Hindlimb muscle (tissue), 1 donor: ENCODE measurements at places on chromosomes 7 and 10. TPM values are rescaled to one million over a fixed set of nuclear protein-coding genes. Genes with fewer than 3 reads are reported as not detected.

The USP6NL gene
- polyA plus RNA-seq, result 8.6 TPM

The C10orf62 gene
- polyA plus RNA-seq, result not detected

The MINDY3 gene
- 28.9 TPM for polyA plus RNA-seq

The PHF14 gene
- polyA plus RNA-seq, result 29.7 TPM

The GHRHR gene
- 0.58 TPM for polyA plus RNA-seq

The NFE2L3 gene
- 3.0 TPM for polyA plus RNA-seq

The ASNS gene
- 11.3 TPM for polyA plus RNA-seq

The BRAT1 gene
- 25.9 TPM for polyA plus RNA-seq

DNA sequence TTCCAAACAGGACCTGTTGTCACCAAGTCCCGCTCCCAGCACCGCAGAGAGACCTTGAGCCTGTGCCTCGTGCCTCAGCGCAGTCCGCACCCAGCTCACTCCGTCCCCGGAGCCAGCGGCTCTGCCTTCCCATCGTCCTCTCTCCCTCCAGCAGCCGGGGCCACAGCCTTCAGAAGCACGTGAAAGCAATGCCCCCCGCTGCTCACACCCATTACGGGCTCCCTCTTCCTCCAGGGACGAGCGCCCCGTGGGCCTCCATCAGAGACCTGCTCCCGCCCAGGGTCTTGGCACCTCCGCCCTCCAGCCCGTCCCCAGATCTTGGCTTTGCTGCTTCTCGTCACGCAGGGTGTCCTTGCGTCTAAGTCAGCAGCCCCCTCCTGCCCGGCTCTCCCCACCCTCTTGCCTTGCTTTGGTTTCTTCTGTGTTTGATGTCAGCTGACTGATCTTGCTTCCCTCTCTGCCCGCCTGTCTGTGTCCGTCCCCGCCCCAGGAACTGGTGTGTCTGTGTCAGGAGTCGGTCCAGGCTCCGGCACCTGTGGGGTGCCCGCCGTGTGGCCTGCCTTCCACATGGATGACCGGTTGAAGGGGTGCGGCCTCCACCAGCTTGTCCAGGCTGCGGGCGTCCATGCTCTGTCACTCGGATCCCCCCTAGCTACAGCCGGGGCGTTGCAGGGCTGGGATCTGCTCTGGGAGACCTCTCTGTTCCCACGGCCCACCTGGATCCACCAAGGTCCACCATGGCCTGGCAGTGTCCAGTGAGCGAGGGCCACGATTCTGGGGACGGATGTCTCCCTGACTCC lies 61.9 kb downstream of the FOXL3 start:
- DNase-seq, result no peak

DNA sequence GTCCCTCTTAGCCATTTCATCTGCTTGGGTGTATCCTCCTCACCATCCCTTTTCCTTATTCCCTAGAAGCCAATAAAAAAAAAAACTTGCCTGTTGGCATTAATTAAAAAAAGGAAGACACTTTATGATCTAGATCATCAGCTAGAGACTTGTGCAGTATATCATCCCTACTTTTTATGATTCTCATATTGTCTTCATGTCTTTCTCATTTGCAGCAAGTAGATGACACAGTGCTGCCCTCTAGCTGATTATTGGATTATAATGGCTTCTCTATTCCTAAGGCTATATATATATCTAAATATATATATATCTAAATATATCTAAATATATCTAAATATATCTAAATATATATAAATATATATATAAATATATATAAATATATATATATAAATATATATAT lies 272.4 kb upstream of the LRGUK start:
- peak; percentile 44 for DNase-seq

DNA sequence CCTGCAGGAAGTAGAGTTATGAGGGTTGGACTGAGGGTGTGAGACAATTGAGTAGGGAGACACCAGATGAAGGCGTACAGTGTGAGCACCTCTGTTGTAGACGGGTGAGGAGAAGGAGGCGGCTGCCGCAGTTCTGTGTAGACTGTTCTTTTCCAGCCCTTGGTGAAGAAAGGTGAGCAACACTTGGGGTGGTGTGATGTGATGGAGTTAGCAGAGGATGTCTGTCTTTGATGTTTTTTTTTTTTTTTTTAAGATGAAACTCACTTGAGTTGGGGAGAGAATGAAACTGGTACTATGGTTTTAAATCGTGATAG lies 42.8 kb upstream of the RNF216 start:
- DNase-seq, result no peak

DNA sequence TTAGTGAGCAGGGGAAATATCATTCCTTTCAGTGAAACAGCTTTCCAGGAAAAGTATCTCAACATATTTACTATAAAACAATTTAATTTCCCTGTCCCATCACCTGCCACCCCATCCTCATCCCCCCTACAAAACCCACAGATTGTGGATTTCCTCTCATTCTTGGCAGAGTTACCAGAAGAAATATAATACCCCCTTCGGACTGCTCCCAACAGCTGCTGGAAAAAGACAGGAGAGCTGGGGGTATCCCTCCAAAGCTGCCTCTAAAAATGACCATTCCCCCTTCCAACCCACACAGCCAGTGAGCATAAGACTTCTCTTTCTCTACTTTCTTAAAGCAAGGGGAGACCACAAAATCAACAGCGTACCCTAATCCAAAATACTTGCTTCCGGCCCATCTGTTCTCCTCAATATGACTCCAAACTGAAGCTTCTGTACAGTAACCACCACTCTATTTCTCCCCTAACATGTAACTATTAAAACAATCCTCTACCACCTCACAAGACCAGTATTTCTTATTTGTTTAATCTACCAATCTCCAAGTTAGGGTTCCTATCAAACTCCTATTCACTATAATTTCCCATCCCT lies 7.8 kb downstream of the FBXW4 start:
- DNase-seq, result peak; percentile 26

DNA sequence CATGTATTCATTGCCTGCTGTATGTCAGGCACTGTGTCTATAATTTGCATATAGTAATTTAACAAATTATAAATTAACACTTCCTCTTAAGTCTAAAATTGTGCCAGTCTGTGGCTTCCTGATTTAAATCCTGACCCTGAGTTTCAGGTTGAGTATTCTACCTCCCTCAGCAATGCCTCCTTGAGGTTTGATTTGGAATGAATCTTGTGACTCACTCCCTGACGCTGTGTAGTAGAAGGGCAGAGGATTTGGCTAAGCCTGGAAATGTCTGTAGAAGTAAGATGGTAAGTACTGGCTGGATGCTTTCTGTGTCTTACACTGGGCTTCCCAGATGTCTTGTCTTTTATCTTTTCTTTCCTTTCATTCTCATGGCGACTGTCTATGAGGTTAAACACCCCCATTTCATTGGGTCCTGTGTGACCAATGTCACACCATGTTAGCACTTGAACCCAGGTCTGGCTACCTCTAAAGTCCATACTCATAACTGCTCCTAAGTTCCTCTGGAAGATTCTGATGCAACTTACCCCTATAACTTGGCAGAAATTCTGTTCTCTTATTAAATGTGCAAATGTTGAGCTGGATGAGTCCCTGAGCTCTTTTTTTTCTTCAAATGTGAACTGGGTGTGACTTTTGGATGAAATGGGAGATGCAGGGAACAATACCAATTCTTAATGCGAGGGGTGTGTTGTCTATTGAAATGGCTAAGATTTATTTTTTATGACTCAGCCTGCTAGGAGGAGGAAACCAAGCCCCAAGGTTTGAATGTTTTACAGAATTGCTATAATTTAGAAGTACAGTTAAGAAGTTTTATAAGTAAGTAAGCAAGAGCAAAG lies 48.5 kb downstream of the PLCE1 start:
- DNase-seq, result peak; percentile 60

DNA sequence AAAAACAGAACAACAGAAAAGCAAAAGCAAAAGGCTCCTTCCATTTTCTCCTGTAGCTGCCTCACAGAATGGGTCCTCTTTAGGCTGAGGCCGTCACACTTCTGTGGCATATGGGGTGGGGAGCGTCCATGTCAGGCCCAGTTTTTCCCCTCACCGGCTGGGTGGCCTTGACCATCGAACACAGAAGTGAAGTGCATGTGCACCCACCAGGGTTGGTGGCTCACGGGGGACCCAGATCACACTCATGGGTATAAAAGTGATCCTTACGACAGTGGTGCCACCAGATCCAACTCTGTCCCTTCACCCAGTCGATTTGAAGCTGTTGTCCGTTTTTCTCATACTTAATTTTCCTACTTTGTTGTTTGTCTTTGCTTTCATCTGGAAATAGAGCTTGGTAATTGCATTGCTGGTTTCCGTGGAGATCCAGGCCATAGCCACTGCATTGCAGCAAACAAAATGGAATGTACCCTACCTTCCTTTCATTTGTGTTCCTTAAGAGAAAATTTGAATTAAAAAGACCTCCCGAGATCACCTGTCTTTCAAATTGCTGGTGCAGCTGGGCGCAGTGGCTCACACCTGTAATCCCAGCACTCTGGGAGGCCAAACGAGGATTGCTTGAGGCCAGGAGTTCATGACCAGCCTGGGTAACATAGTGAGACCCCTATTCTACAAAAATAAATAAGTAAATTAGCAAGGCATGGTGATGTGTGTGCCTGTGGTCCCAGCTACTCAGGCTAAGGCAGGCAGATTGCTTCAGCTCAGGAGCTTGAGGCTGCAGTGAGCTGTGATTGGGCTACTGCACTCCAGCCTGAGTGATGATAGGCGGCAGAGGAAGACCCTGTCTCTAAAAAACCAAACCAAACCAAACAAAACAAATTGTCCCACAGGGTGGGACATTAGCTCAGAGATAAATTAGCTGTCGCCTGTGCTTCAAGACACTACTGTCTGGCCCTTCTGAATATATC lies 10.7 kb upstream of the GJD4 start:
- DNase-seq, result no peak

- no peak for DNase-seq
Observed at GRCh38 chr10:109988212-109988596, 19.6 kb upstream of the ADD3 start.

GRCh38 chr10:5547931-5548660 lies 23.3 kb downstream of the CALML3 start:
- no peak for DNase-seq

DNA sequence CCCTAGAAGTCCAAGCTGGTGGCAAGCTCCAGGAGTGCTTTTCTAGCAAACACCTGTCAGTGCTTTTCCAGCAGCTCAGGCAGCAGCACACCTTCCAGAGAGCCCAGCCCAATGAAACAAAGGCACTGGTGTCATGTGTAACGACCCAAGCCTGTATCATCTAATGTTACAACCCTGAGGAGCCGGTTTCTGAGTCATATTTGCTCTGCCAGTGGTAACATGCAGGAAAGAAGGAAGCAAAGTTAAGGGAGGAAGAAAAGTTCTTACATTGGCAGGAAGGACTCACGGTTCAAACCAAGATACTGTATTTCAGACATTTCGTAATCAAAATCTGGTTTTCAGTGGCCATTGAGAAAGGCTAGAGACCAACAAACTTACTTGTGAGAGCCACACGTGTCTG lies at the start of gene ANKRD22:
Gene ANKRD22 (minus strand): TSS at position 139 of the 400 bp plus-strand sequence. CDS start 237 bp downstream, outside the sequence.
- DNase-seq, result no peak

DNA sequence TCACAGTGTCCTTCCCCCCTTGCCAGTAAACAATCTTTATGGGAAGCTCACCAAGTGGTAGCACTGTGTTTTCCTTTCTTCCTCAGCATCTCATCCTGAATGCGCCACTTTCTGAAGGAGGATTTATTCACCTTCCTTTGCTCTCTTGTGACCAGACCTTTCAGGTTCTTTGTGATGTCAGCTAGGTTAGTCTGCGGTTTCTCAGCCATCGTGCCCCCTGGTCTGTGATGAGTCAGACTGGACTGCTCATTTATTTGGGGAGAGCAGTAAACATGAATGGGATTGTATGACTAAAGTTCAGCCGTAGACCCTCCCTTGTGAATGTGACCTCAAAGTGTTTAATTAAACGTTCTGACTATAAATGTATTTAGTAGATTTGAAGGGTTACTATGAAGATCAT lies 235.1 kb upstream of the CELF2 start:
- DNase-seq, result no peak

- DNase-seq, result no peak
Observed at GRCh38 chr10:69890065-69890847, 88.5 kb downstream of the COL13A1 start.

GRCh38 chr10:113999531-113999930 lies 44.1 kb upstream of the ADRB1 start:
- DNase-seq, result no peak

- DNase-seq, result peak; percentile 56
Observed at GRCh38 chr7:70694434-70694970, 437.4 kb upstream of the GALNT17 start.

DNA sequence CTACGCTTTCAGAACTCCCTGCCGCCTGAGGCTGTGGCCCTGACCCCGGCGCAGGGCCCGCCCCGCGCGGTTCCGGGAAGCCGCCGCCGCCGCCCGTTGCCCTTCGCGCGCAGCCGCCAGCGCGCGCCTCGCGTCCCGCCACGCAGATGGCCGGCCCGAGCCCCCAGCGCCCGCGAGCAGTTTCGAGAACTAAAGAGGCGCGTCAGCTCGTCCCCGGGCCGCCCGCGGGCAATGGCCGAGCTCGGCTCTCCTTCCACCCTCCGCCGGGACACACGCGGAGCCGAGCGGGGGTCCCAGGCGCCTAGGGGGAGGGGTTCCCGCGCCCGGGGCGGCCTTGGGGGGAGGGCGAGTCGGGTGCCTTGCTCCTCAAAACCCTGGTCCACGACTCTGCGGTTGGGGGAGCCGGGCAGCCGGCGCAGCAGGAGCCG lies 1.8 kb downstream of the HNRNPF start:
- DNase-seq, result peak; percentile 72

- no peak for DNase-seq
Observed at GRCh38 chr7:82158327-82158726, 285.2 kb downstream of the CACNA2D1 start.

DNA sequence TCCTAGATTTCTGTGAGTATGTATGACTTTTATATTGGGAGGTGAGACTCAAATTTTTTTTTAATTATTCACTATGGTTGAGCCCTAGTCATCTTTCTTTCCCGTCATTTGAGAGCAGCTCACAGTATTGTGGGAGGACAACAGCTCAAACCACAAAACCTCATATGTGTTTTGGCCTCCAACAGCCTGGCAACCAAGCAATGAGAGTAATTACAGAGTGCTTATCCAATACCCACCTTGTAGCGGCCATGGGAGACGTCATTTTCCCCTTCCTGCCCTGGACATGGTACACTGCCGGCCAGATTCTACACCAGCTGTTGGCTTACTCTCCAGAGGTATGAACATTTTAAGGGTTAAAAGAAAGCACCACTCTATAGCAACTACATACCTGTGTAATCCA lies 49.1 kb downstream of the DOCK4 start:
- no peak for DNase-seq

DNA sequence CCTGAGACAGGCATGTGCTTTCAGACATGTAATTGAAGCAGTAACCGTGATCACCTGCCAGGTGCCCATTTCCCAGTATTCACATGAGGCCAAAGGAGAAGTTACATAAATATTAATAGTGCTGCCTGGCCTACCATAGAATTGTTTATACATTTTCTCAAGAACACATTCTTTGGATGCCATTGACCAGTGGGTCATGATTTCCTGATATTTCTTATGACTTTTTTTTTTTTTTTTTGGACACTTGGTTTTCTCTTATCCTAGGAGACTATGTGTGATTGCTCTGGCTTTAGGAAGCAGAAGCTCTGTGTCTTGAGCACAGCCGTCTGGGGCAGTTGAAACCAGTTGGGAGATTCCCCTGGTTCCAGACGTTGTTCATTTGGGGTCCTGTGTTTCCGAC lies 143.9 kb upstream of the NPS start:
- DNase-seq, result no peak
